GM12878 (cell line): ENCODE measurements at places on chromosomes 13 and 19.

GRCh38 chr13:28258417-28258816, 120.1 kb downstream of the PAN3 start:
- no peaks in the 10 kb centered on the region for H3K27me3 ChIP-seq
- no peak for DNase-seq
- no peak overlapping the region for H3K27ac ChIP-seq
- H3K4me3 ChIP-seq, result no peak overlapping the region

DNA sequence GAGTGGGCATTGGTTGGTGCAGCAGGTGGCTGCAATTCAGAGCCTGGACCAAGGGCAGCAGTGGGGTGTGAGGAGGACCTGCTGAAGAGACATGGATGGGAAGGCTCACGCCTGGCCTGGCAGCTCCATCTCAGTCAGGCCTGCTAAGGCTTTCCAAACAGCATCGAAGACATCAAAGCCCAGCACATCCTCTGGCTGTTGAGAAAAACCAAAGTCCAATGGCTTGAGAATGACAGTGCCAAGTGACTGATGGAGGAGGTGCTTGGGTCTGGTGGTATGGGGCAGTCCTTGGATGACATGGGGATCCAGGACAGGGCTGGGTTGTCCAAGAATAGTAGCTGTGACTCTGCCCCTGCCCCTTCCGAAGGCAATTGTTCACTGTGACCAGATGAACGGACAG, 19.0 kb upstream of the XPO4 start:
- no peak for DNase-seq
- no peak overlapping the region for H3K27ac ChIP-seq
- no peaks in the 10 kb centered on the region for H3K4me1 ChIP-seq
- H3K36me3 ChIP-seq, result no peaks in the 10 kb centered on the region

- H3K4me3 ChIP-seq, result no peak overlapping the region
- no peaks in the 10 kb centered on the region for H3K4me1 ChIP-seq
- H3K27ac ChIP-seq, result no peak overlapping the region
- no peak for DNase-seq
- H3K27me3 ChIP-seq, result no peaks in the 10 kb centered on the region
- H3K36me3 ChIP-seq, result no peaks in the 10 kb centered on the region
Measured at GRCh38 chr13:107585469-107586180, 629.7 kb downstream of the LIG4 start.

DNA sequence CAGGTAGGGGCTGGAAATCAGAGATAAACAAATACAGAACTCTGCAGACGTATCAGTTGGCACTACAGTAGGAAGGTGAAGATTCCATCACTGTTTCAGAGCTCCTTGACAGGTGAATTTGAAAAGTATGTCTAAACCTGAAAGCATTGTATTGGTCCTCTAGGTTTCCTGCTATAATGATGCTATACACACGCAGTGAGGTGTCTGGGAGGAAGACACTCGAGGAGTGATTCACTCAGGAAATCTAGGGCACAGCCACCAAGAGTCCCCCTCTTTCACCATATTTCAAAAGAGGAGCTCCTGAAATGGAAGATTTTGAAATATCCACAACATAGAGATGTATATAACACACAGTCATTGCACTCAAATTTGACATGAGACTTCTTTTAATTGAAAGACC, 331.0 kb upstream of the DACH1 start:
- H3K27ac ChIP-seq, result no peak overlapping the region
- no peaks in the 10 kb centered on the region for H3K4me1 ChIP-seq
- H3K36me3 ChIP-seq, result no peaks in the 10 kb centered on the region
- DNase-seq, result no peak
- H3K4me3 ChIP-seq, result no peak overlapping the region

GRCh38 chr13:100662468-100663211, 12.0 kb downstream of the TMTC4 start:
- peaks cover 7% of the 10 kb centered on the region; the same call in 1 of the 2 replicates for H3K4me1 ChIP-seq
- H3K27ac ChIP-seq, result no peak overlapping the region
- no peaks in the 10 kb centered on the region for H3K27me3 ChIP-seq
- H3K36me3 ChIP-seq, result peaks cover 7% of the 10 kb centered on the region; the same call in 1 of the 2 replicates

- no peaks in the 10 kb centered on the region for H3K36me3 ChIP-seq
- DNase-seq, result no peak
Measured at GRCh38 chr13:79282976-79283375, 123.1 kb downstream of the RBM26 start.

GRCh38 chr19:48351341-48351752, 12.4 kb downstream of the TMEM143 start:
- no peaks in the 10 kb centered on the region; the same call in 1 of the 2 replicates for H3K36me3 ChIP-seq
- DNase-seq, result no peak
- H3K4me1 ChIP-seq, result no peaks in the 10 kb centered on the region
- H3K27me3 ChIP-seq, result no peaks in the 10 kb centered on the region
- H3K4me3 ChIP-seq, result no peak overlapping the region

DNA sequence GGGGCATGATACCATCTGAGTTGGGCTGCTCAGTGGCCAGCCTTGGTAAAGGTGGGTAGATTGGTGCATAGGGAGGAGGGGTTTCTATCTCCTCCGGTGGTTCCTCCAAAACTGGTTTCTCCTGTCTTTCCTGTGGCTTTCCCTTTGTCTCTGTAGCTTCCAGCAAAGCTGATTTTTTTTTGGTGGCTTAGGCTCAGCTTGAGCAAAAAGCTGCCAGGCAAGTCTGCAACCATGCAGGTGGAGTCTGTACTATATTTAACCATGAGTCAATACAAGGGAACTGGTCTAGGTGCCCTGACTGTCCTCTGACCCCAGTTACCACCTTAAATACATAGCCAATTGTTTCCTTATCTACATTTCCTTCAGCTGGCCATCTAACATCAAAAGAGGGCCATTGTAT, 64.0 kb upstream of the ZNF681 start:
- H3K4me1 ChIP-seq, result no peaks in the 10 kb centered on the region
- no peak overlapping the region for H3K4me3 ChIP-seq
- DNase-seq, result no peak
- no peaks in the 10 kb centered on the region for H3K36me3 ChIP-seq

DNA sequence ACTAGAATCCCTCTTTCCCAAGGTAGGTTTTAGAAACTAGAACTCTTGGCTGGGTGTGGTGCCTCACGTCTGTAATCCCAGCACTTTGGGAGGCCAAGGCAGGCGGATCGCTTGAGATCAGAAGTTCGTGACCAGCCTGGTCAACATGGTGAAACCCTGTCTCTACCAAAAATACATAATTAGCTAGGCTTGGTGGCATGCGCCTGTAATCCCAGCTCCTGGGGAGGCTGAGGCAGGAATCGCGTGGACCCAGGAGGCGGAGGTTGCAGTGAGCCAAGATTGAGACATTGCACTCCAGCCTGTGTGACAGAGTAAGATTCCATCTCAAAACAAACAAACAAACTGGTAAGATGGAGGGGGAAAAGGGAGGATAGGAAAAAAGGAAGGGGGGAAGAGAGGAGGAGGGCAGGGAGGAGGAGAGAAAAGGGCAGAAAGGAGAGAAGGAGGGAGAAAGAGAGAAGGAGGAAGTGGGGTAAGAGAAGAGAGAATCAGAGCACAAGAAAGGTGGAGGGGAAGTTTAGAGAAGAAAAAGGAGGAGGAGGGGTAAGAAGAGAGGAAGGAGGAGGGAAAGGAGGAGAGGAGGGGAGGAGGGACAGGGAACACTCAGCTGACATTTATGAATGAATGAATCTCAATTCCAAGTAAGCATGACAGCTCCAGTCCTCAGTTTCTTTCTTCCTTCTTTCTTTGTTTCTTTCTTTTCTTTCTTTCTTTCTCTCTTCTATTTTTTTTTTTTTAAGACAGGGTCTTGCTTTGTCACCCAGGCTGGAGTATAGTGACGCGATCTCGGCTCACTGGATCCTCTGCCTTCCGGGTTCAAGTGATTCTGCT, 2.6 kb upstream of the SLC27A1 start:
- H3K4me3 ChIP-seq, result no peak overlapping the region
- H3K27ac ChIP-seq, result no peak overlapping the region
- peaks cover 22% of the 10 kb centered on the region for H3K4me1 ChIP-seq
